ENCODE measurements at places on chromosomes 16 and 17.

DNA sequence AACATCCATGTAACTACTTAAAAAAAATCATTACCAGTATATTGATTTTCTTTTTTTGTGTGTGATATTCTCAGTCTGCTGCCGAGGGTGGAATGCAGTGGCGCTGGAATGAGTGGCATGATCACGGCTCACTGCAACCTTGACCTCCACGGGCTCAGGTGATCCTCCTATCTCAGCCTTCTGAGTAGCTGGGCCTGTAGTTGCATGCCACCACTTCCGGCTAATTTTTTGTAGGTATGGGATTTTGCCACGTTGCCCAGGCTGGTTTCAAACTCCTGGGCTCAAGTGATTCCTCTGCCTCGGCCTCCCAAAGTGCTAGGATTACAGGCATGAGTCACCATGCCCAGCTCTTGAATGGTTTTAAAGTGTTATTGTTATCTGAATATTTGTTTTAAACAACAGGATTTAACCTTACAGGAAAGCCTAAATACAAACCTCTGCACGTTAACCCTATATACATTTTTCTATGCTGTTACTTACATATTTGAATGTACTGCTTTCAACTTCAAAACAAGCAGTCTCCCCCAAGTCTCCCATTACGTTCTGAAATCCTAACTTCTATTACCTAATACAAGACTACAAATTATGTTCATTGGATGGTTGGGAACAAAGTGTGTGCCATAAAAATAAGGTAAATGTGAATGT lies 61.7 kb downstream of the KPNA2 start:
- DNase-seq = no peak

DNA sequence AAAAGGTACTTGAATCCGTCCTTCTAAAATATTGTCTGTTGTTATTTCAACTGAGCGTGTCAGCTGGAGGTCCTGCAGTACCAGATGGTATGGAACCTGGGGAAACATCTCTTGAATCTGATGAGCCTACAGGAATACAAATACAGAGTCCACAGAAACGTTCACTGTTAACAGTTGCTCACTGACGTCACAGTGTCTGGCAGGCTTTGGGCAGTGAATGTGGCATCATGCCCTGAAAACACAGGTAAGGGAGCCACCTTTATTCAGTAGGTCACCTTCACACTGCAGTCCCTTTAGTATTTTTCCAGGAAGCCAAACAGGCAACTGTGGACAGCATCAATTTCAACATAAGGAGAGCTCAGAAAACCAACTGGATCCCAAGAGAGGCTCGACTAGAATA lies 56.1 kb downstream of the AMFR start:
- DNase-seq = no peak

- DNase-seq = no peak
Measured at GRCh38 chr16:57629516-57630406, 1.3 kb downstream of the ADGRG1 start.

- no peak for DNase-seq
Measured at GRCh38 chr17:77127735-77128361, 12.9 kb upstream of the SEC14L1 start.

DNA sequence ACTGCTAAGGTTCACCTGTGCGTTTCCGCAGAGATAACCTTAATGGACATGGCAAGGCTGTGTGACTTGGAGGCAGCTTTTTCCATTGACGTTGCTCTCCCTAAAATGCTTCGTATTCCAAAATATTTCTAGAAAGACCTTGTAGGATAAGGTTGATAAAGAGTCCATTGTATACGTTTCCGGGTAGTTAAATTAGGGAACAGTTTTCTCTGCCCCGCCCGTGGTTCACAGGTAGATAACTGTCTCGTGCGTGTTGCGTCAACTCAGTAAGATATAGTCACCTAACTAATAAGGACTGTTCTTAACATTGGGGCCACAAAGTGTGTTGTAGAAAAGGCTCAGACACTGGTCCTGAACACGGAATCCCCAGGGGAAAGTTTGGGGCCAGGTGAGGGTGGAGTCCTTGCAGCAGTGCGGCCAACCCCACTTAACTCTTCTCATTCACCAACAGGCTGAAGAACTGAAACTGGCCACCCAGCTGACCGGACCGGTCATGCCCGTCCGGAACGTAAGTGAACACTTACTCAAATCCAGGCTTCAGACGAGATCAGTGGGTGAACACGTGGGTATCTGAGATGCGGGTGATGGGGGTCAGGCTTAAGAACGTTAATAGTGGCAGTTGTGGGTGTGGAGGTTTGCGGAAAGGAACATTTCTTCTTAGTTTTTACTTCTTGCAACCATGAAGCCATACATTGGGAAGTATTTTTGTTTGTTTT lies 1.6 kb downstream of the RPL13 start:
- DNase-seq = no peak

DNA sequence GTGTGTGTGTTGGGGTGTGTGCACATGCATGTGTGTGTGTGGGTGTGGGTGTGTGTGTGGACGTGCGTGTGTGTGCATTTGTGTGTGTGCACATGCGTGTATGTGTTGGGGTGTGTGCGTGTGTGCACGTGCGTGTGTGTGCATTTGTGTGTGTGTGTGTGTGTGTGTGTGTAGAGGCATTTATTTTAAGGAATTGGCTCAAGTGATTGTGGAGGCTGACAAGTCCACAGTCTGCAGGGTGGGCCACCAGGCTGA lies 37.9 kb upstream of the JPH3 start:
- DNase-seq = no peak

- no peak for DNase-seq
Measured at GRCh38 chr17:67436233-67436632, 59.2 kb downstream of the PITPNC1 start.

- no peak for DNase-seq
Measured at GRCh38 chr16:56747486-56748045, 17.6 kb downstream of the NUP93 start.

DNA sequence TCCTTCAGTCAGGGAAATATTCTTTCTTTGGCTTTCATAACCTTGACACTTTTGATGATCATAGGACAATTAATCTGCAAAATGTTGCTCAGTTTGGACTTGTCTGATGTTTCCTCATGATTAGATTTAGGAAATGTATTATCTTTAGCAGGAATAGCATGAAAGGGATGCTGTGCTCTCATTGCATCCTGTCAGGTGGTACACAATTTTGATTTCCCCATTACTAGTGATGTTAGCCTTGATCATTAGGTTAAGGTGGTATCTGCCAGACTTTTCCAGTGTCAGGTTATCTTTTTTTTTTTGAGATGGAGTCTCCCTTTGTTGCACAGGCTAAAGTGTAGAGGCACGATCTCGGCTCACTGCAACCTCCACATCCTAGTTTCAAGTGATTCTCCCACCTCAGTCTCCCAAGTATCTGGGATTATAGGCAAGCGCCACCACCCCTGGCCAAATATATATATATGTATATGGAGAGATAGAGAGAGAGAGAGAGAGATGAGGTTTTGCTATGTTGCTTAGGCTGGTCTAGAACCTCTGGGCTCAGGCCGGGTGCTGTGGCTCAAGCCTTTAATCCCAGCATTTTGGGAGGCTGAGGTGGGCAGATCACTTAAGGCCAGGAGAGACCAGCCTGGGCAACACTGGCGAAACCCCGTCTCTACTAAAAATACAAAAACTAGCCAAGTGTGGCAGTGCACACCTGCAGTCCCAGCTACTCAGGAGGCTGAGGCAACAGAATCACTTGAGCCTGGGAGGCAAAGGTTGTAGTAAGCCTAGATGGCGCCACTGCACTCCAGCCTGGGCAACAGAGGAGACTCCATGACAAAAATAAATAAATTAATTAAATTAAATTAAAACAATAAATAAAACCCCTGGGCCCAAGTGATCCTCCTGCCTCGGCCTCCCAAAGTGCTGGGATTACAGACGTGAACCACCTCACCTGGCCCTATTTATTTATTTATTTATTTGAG lies 15.8 kb upstream of the CAVIN1 start:
- no peak for DNase-seq

DNA sequence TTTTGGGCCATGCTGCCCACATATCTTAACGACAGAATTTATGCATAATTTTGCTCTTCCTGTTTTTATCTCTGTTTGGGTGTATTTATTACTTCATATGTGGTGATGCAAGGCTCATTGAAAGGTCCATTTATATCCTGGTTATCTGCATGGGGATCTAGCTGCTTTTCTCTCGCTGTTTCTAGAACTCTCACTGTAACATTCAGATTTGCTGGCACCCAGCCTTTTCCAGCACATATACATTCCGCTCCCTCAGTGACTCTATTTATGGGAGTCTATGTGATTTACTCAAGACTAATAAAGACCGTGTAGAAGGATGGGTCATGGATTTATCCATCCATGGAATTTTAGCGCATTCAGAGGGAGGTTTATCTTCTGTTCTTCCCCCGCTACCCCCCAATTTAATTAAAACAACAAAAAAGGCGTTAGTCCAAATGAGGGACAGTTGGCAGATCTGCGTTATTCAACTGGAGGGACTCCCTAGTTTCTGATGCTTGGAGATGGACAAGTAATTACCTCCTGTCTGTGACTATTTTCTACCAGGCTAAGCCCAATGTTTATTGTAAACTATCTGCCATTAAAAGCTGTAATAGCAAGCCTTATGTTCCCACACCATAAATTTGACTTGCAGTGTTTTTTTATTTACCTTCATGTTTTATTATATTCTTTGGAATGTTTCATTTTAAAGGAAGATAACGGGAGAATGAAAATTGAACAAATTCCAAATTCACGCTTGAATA lies 19.8 kb upstream of the MARCHF10 start:
- no peak for DNase-seq

DNA sequence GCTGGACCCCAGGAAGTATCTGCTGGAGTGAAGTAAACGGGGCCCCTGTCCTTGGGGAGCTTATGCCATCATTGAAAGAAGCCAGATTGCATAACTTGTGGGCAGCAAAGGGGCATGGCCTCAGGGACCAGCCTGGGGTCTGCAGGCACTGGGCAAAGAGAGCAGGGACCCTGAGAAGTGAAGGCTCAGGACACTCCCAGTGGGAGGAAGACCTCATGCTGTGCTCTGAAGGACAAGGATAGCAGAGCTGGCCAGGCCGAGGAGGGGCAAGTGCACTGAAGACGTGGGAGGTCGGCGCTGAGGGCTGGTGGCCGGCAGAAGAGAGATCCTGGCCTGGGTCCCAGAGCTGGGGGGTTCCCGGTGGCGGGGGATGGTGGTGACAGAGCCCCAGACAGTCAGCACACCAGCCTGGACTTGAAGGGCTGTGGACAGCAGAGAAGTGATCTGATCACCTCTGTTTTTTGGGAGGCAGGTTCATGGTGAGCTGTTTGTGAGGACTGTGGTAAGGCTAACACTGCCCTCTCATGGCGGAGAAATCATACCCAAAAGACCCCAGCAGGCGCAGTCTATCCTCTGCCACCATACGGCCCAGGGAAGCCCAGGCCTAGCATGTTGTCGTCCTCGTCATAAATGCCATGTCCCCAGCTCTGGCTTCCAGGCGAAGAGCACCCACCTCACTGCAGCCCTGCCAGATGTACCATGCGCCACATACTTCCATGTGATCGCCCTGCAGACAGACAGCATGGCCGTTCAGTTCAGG lies 7.1 kb upstream of the CNP start:
- DNase-seq = no peak

DNA sequence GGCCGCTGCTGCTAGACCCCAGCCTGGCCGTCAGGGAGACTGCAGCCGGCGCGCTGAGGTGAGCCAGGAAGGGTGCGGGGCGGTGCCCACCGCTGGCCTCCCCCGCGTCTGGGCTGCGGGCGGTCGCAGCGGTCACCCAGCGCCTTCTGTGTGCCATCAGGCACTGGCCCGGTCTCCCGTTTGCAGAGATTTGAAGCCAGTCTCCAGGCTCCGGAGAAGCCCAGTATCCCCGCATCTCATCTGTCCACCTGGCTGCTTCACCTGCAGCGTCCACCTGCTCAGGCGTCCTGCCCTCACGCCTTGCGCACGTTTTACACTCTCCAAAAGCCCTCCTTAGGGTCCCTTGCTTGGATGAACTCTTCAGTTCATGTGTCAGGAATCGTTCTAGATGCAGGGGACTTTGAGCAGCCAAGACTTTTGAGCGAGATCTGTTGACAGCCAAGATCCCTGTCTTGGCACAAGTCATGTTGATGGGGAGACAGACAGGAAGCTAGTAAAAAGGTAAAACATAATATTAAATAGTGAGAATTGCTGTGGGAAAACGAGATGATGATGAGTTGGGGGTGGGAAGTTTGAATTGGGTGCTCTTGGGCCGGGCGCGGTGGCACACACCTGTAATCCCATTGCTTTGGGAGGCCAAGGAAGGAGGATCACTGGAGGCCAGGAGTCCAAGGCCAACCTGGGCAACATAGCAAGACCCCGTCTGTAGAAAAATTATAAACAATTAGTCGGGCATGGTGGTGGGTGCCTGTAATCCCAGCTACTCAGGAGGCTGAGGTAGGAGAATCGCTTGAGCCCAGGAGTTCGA lies 916 bp downstream of the HEATR3 start:
- DNase-seq = no peak

- DNase-seq = no peak
Measured at GRCh38 chr17:81095383-81095762, 60.4 kb downstream of the BAIAP2 start.

DNA sequence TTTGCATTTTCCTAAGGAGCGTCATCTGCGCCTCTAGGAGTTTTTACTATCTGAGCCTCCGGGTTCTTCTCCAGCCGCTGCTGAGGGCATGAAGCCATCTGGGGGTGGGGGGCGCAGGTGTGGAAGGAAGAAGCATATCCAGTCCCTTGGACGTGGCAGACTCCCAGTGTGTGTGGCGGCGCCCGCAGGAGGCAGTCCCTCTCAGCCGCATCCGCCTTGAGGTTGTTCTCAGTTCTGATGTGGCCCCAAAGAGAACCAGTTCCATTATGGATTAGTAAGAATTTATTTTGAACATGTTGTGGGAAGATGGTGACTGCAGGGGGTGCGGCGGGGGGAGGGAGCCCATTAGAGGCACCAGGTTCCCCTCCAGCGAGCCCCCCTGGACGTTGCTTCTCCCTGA lies 100.2 kb downstream of the SEC14L1 start:
- DNase-seq = no peak

- no peak for DNase-seq
Measured at GRCh38 chr17:45243750-45244149, 18.1 kb downstream of the SPATA32 start.

- no peak for DNase-seq
Measured at GRCh38 chr16:89047331-89048089, 46.1 kb upstream of the ACSF3 start.

GRCh38 chr17:15398291-15398690 lies 56.9 kb upstream of the TEKT3 start:
- DNase-seq = no peak

DNA sequence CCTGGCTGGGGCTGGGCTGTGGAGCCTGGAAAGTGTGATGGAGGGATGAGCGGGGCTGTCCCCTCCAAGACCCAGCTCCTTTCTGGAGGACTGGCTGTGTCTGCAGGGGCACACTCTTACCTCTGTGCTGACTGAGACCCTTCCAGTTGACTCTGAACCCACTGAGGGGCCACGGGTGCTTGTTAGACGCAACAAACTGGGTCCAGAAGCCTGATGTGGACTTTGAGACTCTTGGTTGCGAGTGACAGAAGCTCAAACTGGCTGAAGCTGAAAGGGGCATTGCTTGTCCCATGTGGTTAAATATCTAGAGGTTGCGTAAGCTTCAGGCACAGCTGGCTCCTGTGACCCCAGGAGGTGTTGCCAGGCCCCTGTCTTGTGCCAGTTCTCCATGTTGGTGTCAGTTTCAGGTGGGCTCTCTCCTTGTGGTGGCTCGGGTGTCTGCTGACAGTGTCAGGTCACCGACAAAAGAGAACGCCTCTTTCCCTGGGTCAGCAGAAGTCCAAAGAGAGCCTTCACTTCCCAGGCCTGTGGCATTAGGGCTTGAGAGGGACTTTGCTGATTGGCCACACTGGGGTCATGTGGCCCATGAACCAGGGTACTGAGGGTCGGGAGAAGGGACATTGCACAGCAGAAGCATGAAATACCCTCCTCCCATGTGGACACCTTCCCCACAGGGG lies 16.7 kb downstream of the ADCY7 start:
- DNase-seq = no peak

- no peak for DNase-seq
Measured at GRCh38 chr16:8278031-8278580, 312.2 kb downstream of the TMEM114 start.
